Stimulated activated CD8-positive, alpha-beta memory T cell treated with anti-CD3 and anti-CD28 coated beads, Interleukin-4, amount 100 ng/mL, for 4 hours (primary cell): ENCODE measurements at places on chromosomes 7 and 10.

DNA sequence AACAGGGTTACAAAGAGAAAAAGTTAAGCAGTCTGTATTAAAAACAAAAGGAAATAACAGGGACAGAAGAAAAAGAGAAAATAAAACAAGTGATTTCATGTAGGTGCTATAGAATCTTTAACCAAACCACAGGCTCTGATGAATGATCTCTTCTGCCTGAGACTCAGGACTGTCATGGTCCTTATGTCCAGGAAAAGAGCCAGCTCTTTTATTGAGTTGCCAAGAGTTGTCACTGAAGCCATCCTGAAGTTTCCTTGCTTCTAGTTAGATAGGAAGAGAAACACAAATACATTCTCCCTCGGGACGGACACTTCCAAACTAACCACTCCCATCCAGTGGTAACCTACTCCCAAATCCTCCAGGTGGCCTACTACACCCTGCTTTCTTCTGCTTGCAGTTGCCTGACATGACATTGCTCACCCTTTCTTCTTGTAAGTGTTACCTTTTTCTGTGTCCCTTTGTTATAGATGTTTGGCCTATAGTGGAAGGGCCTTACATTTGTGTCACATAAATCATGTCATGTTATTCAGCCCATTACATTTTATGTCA is 346.7 kb downstream of the NRG3 start:
- no peak for DNase-seq

DNA sequence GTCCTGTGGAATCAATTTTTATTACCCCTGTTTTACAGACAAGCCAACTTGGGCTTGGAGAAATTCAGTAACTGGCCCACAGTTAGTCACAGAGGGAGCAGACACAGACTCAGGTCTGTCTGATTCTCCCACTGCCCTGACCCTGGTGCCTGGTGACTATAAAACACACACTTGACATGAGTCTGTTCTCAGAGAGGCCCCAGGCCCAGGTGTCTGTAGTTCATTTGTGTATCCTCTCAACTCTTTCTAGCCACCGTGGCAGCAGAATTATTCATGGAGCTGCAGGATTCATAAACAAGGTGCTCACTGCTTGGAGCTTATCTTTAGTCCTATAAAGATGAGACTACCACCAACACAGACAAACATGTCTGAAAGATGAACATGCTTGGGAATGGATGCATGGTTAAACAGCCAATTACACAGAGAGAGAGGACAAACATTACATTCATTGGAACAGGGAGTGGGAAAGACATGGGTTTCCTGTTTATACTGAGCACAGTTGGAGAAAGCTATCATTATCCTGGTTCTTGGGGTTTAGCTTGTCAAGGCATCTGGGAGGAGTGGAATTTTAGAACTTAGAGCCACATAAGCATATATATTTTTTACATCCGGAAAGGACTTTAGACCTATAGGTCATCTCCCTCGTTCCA is 79.1 kb upstream of the PDCD4 start:
- DNase-seq: no peak

DNA sequence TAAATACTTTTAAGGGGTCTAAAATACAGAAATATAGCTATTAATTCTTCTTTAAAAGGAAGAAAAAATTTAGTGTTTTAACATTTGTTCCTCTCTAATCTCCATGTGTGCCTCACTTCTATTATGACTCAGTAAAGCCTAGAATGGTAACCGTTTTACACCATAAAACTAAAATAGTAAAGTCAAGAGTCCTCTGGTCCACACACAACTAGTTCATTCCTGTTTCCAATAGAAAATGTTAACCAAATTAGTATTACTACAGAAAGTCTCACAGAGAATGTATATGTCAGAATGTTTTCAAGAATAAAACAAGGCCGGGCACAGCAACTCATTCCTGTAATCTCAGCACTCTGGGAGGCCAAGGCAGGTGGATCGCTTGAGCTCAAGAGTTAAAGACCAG is 55.8 kb downstream of the CNOT4 start:
- no peak for DNase-seq

DNA sequence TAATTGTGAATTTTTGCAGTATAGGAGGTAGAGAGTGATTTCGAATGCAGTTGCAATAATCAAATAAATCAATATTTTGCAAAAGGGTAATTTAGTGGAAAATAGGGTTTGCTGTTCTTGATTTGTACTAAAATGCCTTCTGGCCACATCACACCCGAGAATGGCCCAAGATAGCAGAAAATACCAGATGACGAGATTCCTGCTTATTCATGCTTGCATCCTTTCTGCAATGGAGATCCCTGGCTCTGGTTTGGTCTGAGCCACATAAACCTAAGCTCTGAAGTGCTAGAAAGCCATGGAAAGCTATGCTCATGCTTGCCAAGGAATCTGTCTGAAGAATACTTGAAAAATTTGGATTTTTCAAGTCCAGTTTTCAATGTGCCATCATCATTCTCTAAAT is 634.2 kb upstream of the COBL start:
- DNase-seq: no peak

GRCh38 chr7:1388703-1389335 is 70.5 kb downstream of the MICALL2 start:
- DNase-seq: no peak

DNA sequence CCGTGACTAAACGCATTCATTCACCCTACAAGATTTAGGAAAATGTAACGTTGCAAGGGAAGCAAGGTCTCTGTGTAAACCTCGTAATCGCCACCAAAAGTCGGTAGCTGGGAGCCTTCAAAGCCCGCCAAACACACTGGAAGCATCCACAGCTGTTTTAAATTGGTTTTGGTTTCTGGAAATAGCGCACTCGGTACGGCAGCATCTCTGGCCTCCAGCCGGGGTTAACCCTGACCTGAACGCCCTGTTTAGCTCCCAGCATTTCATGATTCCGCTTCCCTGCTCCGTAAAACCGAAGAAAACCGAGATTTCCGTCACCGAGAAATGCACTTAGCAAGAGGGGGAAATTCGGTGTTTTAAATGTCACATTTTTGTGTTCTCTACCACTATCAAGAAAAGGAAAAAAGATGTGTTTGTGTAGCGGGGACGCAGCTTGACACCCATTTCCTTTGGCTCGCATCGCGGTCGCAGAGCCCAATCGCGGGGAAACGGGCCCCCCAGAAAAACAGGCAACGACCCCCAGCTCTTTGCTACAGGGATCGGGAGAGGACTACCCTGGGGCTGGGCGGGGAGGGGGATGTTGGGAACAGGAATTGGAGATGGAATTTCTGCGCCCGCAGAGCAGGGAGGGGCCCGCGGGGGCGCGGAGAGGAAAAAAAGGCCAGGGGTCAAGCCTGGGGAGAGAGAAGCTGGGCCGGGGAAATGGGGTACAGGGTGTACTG is 646 bp downstream of the SGCE start:
- DNase-seq: no peak

- no peak for DNase-seq
These were observed 111.2 kb downstream of the LSM5 start for GRCh38 chr7:32378988-32379387.

GRCh38 chr7:149686449-149686848 is 86.9 kb downstream of the ZNF467 start:
- DNase-seq: no peak

GRCh38 chr7:85286446-85286845 is 99.6 kb upstream of the SEMA3D start:
- DNase-seq: no peak

- DNase-seq: no peak
These were observed 118.2 kb downstream of the PRPF18 start for GRCh38 chr10:13704964-13705363.

DNA sequence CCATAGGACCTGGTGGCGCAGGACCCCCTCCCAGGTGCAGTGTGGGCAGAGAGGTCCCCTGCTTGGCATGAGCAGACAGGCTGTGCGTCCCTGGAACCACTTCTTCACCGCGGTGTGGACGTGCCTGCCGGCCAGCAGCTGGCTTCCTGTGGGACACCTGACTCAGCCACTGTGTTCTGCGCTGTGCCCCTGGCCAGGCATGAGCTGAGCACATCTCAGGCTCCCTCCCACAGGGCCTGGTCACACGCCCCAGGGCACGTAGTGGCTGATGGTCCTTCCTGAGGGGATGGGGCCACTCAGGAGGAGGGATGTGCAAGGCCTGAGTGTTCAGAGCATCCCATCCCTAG is 3.5 kb upstream of the DEPP1 start:
- DNase-seq: no peak

DNA sequence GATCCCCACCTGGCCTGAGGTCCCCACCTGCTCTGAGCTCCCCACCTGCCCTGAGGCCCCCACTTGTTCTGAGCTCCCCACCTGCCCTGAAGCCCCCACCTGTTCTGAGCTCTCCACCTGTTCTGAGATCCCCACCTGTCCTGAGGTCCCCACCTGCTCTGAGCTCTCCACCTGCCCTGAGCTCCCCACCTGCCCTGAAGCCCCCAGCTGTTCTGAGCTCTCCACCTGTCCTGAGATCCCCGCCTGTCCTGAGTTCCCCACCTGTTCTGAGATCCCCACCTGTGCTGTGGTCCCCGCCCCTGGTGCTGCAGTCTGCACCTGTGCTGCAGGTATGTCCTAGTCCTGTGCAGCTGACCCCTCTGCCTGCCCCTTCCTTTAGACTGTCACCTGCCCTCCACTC is 561.6 kb downstream of the TCERG1L start:
- DNase-seq: no peak

DNA sequence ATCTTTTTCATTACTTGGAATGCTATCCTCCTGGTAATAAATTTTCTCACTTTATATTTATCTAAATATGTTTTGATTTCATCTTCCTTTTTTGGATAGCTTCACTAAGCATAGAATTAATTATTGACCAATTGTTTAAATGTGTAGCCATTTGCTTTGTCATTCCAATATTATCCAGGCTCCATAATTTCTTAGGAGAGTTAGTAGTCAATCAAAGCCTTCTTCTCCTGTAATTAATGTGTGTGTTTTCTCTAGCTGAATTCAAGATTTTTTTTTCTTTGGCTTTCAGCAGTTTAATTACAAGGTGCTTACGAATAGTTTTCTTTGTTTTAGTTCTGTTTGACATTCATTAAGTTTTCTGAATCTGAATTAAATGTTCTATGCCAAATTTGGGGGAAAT is 545.9 kb upstream of the CELF2 start:
- no peak for DNase-seq

DNA sequence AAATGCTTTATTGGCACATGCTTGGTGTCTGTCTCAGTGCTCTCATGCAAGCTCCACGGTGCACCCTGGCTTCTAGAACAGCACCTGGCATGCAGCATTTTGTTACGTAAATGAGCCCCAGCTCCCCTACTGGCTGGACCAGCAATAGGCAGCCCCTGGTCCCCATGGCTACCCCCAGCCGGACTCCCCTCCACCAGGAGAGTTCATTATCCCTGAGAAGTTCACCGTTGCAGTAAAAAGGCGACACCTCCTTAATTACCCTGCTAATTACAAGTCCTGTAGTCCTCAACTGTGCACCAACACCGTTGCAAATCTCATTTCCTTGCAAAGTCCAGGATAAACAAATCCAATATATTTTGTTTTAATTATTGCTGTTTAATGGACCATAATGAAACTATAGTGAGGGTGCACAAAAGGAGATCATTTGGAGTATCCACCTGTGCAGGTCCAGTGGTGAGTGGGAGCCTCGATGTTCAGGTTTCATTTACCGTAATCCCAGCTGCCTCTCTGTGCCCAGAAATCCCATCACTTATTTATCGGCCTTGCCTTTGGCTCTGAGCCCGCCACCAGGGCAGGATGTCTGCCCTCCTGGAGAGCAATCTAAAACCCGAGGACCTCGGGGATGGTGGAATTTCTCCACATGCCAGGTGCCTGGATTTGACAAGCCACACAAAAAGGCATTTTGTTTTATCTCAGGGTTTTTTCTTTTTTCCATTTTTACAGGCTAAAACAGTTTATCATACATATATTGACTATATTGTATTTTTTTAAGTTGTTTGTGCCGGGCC is 12.8 kb upstream of the DRGX start:
- DNase-seq: no peak

GRCh38 chr7:55592492-55592891 is 20.2 kb upstream of the VOPP1 start:
- DNase-seq: no peak

DNA sequence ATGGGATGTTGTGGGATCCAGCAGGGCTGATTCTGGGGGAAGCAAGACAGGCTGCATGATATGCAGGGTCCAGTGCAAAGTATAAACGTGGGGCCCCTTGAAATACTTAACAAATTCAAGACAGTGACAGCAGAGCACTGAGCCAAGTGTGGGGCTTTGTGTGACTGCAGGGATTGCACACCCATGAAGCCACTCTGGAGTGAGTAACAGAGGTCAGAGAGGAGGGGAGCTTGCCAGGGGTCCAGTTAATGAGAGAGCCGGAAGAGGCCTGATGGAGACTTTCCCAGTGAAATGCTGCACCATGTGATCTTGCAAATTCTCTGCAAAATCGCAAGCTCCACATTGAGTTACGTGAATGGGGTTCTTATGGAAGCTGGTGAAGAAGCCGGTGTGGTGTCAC is 5.6 kb downstream of the NPVF start:
- no peak for DNase-seq

DNA sequence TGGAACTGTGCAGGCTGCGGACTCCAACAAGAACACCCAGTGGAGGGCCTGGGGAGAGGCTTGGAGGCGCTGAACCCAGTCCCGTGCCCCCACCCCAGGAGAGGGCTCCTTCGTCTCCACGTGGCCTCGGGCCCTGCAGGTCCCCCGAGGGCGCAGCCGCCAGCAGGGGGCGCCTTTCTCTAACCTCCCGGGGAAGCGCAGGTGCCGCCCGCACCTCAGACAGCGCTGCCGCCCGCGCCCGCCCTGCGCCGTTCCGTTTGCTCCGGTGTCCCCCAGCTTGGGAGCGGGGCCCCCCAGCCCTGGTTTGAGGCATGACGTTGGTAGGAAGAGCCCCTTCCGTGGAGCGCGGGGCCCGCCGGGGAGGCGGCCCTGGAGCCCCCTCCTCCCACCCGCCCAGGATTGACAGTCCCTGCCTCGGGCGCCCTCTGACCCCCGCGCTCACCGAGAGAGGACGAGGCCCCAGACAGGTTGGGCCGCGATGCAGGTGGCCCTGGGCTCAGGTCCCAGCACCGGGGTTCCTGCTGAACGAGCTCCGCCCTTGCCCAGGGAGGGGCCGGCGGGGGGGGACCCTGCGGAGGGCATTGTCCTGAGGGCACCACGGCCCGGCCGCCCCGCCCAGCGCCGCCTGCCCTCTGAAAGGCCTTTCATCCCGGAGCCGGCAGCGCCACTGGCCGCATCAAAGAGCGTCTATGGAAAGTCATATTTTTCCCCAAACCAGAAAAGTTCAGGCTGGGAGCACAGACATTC is 42.8 kb downstream of the FOXL3 start:
- peak; percentile 90 for DNase-seq
